ENCODE measurements at places on chromosomes 7 and 10. TPM values are rescaled to one million over a fixed set of nuclear protein-coding genes. Genes with fewer than 3 reads are reported as not detected.

DNA sequence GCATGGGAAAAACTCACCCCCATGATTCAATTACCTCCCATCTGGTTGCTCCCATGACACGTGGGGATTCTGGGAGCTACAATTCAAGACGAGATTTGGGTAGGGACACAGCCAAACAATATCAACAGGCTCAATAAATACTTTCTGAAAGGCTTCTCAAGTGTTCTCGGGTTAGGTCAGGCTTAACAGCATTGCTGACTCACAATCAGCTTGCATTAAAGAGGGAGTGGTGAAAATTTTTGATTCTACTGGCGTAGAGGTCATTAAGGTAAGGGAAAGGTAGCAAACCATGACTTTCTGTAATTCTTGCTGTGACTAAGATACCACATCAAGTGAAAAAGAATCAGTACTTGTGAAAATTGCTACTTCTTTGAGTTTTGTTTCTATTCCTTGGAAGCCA, 126.4 kb downstream of the JCAD start:
- DNase-seq, result no peak

- no peak for DNase-seq
These were observed 23.2 kb upstream of the BTRC start for GRCh38 chr10:101330631-101331225.

DNA sequence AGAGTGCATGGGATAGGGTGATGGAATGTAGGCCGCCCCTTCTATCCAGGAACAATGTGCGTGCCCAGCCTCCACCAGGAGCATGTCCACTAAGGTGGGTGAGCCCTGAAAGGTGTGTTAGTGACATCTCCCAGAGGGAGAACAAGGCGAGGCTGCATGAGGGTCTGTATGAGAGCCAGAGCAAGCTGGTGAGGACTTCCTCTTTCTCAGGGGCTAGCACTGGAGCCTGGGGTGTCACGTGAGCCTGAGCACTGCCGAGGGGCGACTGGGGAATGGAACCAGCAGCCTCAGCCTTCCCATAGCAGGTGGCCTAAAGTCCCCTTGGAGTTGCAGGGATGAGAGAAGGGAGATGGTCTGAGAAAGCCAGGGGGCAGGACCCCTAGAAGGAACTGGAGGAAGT, 156.3 kb upstream of the COBL start:
- no peak for DNase-seq

SPDYE2B gene
- not detected for total RNA-seq

CNNM1 gene
- total RNA-seq, result 0.11 TPM

AGBL3 gene
- 2.5 TPM for total RNA-seq

GRM8 gene
- not detected for total RNA-seq

TMEM273 gene
- total RNA-seq, result 58.0 TPM

NOC3L gene
- 57.2 TPM for total RNA-seq
